ENCODE measurements at places on chromosomes 1 and 21. TPM values are rescaled to one million over a fixed set of nuclear protein-coding genes. Genes with fewer than 3 reads are reported as not detected.
A peak's percentile ranks its signal among the peaks of the same experiment; 100 is the strongest.

IL19 gene
- not detected for total RNA-seq

CALML6 gene
- not detected for total RNA-seq

ORC1 gene
- total RNA-seq = 0.45 TPM

CCDC27 gene
- not detected for total RNA-seq

CDK18 gene
- 14.6 TPM for total RNA-seq

KDF1 gene
- 7.1 TPM for total RNA-seq

KRTAP19-5 gene
- not detected for total RNA-seq

CR1L gene
- total RNA-seq = not detected

PACC1 gene
- 9.7 TPM for total RNA-seq

GUCA2B gene
- not detected for total RNA-seq

NBPF20 gene
- 13.5 TPM for total RNA-seq

KCNA2 gene
- total RNA-seq = not detected

RPTN gene
- not detected for total RNA-seq

DNA sequence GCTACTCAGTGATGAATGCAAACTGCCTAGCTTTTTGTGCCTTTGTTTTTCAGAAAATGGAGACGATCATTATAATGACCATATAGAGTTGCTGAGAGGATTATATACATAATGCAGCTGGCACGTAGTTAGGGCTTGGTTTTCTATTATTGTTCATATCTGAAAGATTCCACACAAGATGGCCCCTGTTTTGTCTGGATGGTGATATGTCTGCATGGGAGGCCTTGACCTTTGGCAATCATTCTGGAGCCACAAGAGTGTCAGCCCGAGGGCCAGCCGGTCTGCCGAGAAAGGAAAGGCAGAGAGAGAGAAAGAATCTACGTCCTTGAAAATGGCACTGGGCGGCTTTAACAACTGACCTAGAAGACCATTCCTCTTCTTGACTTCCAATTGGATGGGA lies 5.7 kb upstream of the SH2D1B start:
- no peak for DNase-seq

GRCh38 chr1:205811660-205812059 lies 1.3 kb downstream of the SLC41A1 start:
- DNase-seq = no peak

GRCh38 chr1:107110326-107110725 lies 30.5 kb upstream of the NTNG1 start:
- DNase-seq = no peak

DNA sequence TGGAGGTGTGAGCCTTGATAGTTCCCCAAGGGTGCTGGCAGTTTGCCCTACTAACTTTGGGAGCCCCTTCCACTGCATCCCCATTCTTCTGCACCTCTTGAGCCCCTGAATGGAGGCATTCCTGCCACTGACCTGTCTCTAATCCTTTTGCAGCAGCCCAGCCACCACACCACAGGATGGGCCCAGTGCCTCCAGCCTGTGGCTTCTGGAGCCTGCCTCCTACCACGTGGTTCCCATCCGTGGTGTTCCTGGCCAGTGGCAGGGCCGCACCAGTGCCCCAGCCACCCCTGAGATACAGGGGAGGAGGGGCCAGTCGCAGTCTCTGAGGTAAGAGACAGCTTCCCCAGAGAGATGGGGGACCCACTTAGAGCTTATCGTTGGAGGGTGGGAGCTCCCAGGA lies 14.4 kb downstream of the INAVA start:
- DNase-seq = no peak

DNA sequence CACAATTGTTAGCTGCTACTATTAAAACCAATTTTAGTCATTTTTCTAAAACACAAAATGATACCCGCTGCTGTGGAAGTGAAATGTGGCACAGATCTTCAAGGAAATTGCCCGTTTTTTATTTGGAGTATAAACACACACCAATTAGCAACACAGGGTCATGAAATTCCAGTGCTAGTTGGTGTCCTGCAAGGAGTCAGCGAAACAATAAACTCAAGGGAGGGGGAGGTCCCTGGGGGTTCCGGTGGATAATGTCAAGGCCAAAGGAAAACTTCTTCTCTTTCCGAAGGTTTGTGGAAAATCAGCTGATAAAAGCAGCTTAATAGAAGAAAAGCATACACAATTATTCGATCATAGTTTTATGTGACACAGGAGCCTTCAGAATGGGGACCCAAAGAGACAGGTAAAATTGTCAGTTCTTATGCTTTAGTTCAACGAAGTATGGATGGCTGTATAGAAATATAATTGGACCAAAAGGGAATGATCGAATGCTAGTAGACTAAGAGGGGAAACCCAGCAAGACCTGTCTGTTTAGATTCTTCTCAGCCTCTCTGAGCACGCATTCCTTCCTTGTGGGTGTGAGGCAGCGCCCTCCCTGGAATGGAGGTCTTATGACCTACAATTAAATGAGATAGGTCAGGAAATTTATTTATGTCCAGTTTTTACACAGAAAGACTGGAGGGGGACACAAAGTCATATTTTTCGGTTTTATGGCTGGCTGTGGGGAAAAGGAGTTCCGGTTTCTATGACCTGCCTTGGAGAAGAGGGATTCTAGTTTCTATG lies 65.9 kb downstream of the KCNK1 start:
- DNase-seq = no peak

- peak; percentile 61 for DNase-seq
Observed at GRCh38 chr1:58545591-58546519, 671 bp downstream of the OMA1 start.

DNA sequence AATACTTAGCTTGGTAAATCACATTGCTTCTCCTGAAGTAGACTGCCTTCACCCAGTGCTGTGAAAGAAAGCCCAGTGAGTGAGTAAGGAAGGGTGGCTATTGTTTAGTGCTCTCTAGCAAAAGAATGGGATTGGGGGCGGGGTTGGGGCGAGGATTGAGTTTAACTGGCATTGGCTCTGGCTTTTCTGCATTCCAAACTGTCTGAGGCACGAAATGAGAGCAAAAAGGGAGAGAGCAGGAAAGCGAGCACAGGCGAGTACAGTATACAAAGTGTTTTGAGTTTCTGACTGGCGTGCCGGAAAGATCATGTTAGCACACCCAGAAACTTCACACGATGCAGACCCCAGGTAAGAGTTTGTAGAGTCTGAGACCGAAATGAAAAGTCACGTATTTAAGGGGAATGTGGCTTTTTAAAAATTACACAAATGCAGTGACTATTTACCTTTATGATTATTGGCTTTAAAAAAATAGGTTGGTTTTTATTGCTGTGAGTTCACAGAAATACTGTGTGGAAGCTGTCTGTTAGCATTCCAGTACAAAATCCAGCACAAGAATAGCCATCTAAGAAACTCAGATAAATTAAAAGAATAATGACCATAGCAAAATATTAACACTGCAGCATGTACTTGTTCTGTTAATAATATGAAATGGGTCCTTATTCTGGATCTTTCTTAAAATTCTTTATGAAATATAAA lies 155.4 kb downstream of the CLEC20A start:
- DNase-seq = peak; percentile 90

DNA sequence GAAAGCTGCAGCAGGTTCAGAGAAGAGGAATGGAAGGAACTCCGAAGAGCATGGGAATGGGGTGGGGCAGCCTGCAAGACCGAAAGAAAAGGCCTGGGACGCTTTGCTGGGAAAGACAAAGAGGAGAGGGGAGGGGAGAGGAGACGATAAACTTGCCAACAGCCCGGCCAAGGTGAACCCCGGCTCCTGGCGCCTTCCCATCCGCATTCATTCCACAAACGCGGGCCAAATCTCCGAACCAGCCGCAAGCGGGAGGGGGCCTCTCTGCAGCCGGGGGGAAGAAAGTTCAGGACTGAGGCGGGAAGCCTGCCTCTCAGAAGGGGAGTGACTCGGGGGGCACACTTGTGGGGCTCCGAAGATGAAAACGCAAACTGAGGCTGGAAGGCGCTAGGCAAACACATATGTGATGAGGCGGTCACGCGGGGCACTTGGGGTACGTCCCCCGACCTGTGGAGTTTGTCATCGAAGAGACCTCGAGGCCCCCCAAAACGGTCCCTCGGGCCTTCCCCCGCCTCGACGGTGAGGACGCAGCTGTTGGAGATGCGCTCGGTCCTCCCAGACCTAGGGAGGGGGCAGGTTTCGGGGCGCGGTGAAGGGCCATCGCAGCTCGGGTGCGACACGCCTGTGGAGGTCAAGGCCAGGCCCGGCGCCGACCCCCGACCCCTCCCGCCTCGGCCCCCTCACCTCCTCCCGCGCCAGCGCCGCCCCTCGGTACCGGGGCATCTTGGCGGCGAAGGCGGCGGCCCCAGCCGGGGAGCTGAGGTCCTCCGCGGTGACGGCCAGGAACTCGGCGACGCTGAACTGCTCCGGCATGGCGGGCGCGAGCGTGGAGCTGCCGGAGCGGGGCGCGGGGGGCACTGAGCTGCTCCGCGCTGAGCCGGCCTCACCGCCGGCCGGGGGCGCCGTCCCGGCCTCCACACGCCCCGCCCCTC lies at the start of gene ASAP3:
ASAP3 (minus strand) TSS at position 859 of the 932 bp plus-strand sequence; CDS start at position 813, 46 bp downstream.
- DNase-seq = peak; percentile 29

GRCh38 chr1:100455478-100456072 lies 82.4 kb upstream of the GPR88 start:
- peak; percentile 25 for DNase-seq

GRCh38 chr21:33810766-33811165 lies 104.8 kb downstream of the ATP5PO start:
- no peak for DNase-seq

- DNase-seq = no peak
Observed at GRCh38 chr1:113780374-113781146, 21.3 kb upstream of the PHTF1 start.

- DNase-seq = no peak
Observed at GRCh38 chr21:35204125-35204524, 155.0 kb upstream of the RUNX1 start.

DNA sequence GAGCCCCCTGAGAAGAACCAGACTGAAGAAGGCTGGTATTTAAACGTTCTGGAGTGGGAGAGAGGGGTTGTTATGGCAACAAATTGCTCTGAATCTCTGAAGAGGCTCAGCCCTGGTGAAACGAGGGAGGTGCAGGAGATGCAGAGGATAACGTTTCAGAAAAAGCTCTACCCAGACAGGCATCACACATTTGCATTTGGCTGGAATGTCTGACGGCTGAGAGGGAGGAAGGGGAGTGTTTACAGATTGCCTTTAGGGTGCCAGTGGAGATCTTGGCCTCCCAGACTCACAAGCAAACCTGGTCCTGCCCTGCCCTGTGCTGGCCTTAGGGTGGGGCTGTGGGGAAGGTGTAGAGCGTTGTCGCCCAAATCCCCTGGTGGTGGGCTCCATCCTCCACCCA lies 169.0 kb upstream of the AJAP1 start:
- no peak for DNase-seq

DNA sequence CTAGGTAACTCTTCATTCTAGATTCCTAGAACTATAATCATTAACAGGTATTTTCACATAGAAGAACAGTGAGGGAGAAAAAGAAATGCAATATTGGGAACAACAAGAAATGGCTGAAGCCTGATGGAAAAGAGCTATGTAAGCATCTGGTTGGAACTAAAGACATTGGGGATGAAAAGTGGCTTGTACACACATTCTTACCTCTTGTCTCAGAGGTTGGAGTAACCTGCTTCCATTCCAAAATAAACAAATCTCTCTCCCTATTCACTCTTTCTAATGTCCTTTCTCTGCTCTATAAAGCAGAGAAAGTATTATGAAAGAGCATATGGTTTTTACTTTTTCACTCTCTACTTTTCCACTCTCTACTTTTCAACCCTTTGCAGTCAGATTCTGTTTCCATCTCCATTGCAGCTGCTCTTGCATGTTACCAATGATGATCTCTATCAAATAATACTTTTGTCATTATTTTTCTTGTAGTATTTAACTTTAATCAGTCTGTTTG lies 37.5 kb downstream of the CMPK1 start:
- no peak for DNase-seq

GRCh38 chr1:98404866-98405265 lies 256.7 kb upstream of the SNX7 start:
- DNase-seq = no peak

DNA sequence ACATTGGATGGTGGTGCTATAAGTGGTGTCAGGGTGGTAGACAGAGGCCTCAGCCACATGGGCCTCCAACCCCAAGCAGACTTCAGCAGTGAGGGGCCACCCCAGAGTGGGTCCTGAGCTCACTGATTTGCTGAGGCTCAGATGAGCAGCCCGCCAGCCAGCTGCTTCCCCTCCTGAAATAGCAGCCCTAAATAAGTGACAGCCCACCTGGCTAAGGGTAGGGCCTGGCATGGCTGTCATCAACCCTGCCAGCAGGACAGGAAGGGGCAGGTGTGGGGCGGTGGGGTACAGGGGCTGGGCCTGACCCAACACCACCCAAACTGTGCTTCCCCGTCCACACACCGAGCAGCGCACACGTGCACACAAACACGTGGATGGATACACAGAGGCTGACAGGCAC lies 79.3 kb downstream of the GRIK3 start:
- DNase-seq = no peak

DNA sequence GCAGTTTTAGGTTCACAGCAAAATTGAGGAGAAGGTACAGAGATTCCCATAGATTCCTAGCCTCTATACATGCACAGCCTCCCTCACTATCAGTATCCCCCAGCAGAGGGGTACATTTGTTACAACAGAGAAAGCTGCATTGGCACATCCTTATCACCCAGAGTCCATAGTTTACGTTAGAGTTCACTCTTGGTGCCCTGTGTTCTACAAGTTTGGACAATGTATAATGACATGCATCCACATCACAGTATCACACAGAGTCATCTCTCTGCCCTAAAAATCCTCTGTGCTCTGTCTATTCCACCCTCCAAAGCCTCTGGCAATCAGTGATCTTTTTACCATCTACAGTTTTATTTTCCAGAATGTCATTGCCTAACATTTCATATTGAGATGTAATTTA lies 22.3 kb upstream of the RGS16 start:
- no peak for DNase-seq

DNA sequence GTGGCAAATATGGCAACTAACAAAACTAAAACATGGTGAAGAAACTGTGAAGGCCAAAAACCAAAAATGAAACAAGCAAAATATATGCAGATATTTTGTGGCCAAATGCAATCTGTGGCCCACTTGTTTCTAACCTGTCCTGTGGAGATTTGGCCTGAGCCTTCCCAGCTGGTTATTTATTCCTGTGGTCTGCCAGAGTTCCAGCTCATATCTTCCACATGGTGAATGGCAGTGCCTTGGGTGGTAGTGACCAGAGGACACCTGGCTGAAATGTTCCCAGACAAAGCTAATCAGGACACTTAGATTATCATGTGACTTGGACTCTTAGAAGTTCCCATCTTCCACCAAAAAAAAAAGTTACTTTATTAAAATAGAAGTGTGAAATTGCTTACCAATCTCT lies 39.7 kb downstream of the RNASEL start:
- DNase-seq = no peak

DNA sequence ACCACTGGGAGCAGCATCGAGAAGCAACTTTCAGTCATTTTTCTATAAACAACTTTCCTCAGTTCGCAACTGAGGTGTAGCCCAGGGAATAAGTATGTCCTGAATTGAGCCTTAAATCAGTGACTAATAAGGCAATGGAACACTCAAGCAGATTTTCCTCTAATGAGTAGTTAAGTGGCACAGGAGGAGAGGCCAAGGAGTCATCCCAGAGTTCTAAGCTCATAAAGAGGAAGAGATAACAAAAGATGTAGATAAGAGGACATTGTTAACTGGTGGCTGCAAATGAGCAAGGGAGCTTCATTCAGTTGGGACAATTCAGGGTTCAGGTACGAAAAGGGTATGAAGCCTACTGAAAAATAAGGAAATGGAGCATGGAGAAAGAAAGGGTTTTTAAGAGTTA lies 64.5 kb downstream of the LRRC40 start:
- peak; percentile 4 for DNase-seq

Measured in renal cortical epithelial cell (primary cell).